Heart left ventricle (tissue), 16 donors: ENCODE measurements at places on chromosomes 3 and 15. TPM values are rescaled to one million over a fixed set of nuclear protein-coding genes. Genes with fewer than 3 reads are reported as not detected.
A peak's percentile ranks its signal among the peaks of the same experiment; 100 is the strongest.

DNA sequence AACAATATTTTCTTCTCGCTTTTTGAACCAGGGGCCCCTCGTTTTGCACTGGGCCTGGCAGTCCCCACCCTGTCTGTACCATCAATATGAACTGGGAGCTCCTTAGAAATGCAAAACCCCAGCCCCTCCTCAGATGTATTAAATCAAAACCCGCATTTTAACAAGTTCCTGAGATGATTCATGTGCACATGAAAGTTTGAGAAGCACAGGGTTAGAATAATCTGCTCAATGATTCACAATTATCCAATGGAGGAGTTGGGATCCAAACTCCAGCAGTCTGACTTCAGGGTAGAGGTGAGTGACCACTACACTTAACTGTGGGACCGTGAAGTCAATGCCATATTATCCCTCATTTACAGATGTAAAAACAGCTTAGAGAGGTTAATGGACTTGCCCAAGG, 256.4 kb downstream of the IGSF11 start:
- DNase-seq: no peak

DNA sequence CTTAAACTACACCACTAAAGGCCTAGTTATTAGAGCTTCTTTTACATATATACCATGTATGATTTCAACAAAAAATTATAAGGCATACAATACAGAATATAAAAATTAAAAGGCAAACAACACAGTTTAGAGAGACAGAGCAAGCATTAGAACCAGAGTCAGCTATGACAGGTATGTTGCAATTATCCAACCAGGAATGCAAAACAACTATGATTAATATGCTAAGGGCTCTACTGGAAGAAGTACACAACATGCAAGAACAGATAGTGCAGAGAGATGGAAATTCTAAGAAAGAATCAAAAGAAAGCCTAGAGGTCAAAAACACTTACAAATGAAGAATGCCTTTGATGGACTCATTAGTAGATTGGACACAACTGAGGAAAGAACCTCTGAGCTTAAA, 39.6 kb downstream of the CCDC54 start:
- no peak for DNase-seq

GRCh38 chr3:102529452-102529851, 94.6 kb downstream of the ZPLD1 start:
- DNase-seq: no peak

GRCh38 chr15:49370782-49371181, 52.3 kb upstream of the FGF7 start:
- no peak for DNase-seq

GRCh38 chr3:158570999-158571702, at the start of gene MLF1:
Gene MLF1, plus strand, starts transcription at chr3:158571194. Its CDS starts 107 bp downstream, at chr3:158571301.
- DNase-seq: peak; percentile 99

GRCh38 chr3:122533931-122534334, 19.2 kb upstream of the KPNA1 start:
- no peak for DNase-seq

DNA sequence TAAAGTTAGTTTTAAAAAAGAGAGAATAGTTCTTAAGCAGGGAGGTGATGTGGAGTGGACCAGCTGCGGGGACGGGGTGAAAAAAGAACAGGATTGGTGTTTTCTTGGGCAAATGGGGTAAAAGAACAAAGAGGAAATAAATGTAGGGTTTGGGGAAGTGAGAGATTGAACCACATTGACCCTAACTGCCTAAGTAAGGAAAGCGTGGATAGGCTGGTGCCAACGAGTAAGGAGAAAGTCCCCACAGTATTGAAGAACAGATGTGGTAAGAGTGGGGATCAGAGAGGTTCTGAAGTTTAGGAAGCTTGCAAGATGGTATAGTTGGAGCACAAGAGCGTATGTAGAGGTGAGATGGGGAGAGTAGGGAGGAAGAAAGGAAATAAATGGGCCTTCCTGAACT, 17.0 kb downstream of the IREB2 start:
- no peak for DNase-seq

HYAL1 gene
- 36.9 TPM for total RNA-seq

CMTM6 gene
- total RNA-seq: 19.2 TPM
